ENCODE measurements at places on chromosomes 6 and 20.

- DNase-seq: no peak
These were observed 31.3 kb upstream of the ZSCAN23 start for GRCh38 chr6:28474441-28475219.

DNA sequence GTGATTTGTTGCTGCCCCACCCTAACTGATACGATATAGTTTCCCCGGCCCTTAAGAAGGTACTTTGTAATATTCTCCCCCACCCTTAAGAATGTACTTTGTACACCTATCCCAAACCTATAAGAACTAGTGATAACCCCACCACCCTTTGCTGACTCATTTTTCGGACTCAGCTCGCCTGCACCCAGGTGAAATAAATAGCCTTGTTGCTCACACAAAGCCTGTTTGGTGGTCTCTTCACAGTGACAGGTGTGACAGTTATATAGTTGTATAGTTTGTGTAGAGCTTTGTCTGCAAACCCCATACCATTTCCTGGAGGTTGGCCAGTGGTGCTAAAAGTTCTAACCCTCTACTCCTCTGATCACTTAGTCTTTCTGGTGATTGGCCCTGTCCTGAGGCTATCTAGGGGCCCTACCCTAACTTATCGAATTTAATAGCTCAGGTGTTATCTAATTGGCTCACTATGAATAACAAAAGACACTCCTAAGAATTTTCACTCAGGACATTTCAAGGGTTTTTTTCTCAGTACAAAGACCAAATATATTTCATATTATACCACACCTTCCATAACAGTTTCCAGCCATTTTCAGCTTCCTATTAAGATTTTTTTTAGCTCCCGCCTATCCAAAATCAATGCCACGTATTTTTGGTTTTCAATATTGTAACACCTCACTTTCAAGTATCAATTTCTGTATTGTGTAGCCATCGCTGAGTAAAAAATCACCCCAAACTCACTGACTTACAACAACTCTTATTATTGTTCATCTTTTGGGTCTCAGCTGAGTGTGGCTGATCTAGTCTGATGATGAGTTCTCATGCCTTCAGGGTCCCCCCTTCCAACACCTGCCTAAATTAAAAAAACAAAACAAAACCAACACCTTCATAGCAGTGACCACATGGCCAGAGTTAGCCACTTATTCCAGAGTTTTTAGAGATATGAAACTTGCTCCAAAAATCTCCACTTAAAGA, 9.8 kb upstream of the BTN1A1 start:
- no peak for DNase-seq

GRCh38 chr20:12054556-12054955, 136.9 kb downstream of the BTBD3 start:
- no peak for DNase-seq

- no peak for DNase-seq
These were observed 74.3 kb upstream of the FOXQ1 start for GRCh38 chr6:1237636-1238035.

DNA sequence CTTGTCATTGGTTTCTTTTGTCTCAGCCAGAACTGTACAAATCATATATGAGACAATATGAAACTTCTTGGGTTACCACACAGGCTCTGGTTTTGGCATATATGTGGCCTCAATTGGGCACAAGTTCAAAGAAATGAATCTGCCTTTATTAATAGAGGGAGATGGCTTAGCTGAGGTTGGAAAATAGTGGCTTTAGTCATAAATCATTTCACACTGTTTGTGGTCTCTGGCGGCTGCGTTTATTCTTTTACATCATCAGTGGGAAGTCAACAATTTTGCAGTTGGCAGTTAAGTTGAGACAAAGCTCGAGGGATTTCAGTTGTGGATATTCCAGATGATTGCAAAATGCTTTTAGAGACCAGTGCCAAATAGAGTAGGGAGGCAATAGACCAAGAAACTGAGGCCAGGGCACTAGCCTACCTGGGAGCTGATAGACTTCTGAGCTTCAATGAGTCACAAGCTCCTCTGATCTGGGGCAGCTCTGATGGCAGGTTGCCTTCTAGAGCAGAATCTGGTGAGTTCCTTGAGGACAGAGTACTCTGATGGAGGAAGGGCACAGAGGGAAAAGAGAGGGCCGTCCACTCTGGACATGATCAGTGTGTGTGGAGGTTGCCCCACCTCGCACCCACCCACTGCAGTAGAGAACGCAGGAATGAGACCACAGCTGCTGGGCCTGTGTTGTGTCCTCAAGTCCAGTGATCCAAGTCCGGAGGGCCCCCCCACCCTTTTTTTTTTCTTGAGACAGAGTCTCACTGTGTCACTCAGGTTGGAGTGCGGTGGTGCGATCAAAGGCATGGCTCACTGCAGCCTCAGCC, 73.5 kb downstream of the ARMC2 start:
- DNase-seq: no peak

DNA sequence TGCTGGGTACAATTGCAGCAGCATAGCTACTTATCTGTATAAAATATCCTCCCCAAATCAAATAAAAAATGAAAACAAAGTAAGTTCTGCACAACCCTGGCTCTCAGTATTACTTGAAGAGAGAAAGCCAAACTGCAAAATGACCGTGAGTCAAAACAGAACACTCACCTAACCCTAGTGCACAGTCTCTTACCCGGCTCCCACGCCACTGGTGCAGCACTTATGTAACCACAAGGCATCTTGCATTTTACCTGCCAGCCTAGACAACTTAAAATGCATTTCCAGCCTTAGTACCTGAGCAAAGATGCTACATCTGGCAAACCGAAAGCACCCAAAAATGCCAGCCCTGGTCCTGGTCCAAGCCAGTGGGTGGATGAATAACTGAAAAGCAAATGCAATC, 12.4 kb upstream of the SIRPB1 start:
- DNase-seq: no peak

DNA sequence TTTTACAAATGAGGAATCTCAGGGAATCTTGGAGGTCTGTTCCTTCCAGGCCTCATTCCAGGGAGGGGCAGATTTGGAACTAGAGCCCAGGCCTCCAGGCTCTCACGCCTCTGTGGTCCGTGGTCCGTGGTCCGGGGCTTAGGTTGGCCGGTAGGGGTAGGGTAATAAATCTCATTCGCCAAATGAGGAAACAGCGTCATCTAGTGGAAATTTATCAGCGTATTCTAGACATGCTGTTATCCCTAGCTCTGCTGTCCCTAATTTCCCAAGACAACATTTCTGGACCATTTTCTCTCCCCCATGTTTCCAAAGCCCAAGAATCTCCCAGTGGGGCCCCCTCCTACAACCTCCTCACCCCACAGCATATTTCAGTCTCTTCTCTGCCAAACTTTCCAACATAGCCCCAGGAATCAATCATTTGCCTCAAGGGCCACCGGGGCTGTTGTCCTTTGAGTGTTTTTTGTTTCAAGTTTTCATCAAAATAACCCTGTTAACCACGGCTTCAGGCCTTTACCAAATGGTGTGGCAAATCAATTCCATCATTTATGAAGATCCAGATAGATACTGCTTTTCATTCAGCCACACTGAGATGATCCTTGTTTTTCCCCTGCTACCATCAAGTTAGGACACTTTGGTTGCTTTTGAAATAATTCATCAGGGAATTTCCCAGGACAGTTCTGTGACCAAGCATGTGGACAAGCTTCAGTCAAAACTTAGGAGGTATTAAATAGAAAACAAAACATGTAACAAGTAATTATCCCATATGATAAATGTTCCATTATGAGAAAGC, 126.8 kb downstream of the ALDH8A1 start:
- peak; percentile 24 for DNase-seq

DNA sequence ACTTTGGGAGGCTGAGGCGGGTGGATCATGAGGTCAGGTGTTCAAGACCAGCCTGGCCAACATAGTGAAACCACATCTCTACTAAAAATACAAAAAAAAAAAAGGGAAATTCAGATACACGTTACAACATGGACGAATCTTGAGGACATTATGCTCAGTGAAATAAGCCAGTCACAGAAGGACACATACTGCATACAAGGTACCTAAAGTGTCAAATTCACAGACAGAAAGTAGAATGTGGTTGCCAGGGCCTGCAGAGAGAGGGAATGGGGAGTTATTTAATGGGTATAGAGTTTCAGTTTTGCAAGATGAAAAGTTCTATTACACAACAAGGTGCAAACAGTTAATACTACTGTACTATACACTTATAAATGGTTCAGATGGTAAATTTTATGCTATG, 75.1 kb downstream of the SNX5 start:
- no peak for DNase-seq

DNA sequence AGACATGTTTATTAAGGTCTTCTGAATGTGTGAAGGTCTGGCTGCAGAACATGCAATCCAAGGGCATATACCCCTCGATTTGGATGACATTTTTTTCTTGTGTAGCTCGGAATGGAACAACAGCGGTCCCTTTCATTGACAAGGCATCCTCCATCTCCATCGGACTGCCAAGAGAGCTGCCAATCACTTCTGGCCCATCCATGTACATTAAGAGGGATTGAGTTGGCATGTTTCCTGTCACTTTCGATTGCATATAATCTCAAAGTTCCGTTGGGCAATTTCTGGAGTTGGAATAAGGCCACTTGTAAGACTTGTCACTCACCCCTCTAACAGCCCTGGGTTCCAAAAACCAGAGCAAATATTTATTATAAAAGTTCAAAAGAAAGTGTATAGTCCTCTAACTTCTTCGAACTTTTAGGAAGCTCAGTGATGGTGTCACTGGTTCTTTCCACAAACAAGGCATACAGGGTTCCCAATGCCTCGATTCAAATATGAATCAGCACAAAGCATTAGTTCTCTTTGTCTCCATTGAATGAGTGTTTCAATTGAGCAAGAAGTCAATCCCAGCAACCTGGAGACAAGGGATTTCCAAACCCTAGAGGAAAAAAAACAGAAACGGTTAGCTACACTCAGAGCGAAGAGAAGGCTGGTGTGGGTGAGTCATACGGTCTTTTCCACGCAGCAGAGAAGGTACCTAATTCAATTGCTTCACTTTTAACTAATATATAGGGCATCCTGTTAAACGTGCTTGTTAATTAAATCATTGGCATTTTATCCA, 10.9 kb downstream of the ZNF217 start:
- no peak for DNase-seq

GRCh38 chr6:33053230-33053629, 20.2 kb downstream of the HLA-DPA1 start:
- no peak for DNase-seq

- DNase-seq: no peak
These were observed 140.8 kb downstream of the ALDH8A1 start for GRCh38 chr6:134809130-134809529.

GRCh38 chr6:108589244-108589791, 28.6 kb downstream of the FOXO3 start:
- DNase-seq: no peak

DNA sequence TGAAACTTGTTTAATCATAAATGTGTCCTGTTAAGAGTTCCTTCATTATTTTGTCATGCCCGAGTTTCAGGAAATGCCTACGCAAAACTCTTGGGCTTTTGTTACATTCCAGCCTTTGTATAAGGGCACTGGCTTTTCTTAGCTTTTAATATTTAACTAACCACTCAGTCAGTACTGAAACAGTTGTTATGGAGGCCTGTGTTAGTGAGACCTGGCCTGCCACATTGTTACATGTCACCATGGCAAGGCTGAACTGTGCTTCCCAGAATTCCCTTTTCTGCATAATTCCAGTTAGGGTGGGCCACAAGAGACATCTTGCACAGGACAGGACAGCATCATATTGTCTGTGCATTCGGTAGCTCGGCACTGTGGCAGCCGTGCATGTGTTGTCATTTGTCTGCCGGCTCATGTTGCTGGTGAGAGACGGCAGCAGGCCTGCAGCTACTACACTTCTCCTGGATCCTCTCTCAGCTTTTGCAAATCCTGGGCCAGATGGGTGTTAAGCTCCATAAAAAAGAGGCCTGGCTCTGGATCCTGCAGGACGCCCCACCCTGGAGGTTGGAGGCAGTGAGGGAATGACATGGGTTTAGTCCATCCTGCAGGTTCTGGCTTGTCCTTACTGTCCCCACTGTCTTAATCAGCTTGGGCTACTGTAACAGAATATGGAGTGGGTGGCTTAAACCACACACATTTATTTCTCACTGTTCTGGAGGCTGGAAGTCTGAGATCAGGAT, 128.8 kb upstream of the DTNBP1 start:
- DNase-seq: no peak

DNA sequence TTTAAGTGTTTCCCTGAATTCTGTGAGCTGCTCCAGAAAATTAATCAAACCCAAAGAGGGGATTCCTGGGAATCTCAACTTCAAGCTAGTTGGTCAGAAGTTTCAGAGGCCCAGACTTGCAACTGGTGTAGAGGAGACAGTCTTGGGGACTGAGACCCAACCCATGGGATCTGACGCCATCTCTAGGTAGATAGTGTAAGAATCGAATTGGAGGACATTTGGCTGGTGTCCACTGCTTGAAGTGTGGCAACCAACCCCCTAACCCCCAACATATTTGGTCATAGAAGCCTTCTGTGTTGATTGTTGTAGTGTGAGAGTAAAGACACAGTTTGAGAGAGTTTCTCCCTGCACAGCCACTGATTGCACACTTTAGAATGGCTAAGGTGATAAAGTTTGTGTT, 103.5 kb upstream of the CARMIL1 start:
- DNase-seq: no peak

- DNase-seq: no peak
These were observed 10.3 kb upstream of the IER3 start for GRCh38 chr6:30754631-30755030.

DNA sequence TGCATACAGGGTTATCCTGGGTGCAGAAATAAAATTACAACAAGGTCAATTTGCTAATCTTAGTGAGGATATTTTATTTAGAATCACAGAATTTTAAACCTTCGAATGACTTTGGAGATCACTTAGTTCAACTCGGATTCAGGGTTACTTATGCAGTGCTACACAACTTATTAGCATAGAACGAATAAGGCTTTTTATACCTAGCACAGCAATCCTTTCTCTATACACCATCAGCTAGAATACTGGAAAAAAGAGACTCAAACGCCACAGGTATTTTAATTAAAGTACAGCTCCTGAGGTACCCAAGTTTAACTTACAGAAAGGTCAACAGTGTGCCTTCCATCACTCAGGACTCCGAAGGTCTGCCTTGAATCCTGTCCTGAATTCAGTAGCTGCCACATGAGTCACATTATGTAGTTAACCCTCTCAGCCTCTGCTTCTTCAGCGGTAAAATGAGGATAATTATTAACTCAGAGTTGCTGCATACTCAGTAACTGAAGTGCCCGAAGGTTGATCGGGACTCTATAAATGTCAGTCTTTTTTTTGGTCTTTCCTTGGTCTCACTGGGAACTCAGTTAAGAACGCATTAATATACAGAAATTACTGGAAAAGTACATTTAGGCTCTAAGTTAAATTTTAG, 6.0 kb upstream of the QKI start:
- DNase-seq: no peak

GRCh38 chr6:159916752-159917151, 26.0 kb downstream of the MAS1 start:
- no peak for DNase-seq

- no peak for DNase-seq
These were observed 97.2 kb upstream of the MAP7 start for GRCh38 chr6:136647363-136647852.

DNA sequence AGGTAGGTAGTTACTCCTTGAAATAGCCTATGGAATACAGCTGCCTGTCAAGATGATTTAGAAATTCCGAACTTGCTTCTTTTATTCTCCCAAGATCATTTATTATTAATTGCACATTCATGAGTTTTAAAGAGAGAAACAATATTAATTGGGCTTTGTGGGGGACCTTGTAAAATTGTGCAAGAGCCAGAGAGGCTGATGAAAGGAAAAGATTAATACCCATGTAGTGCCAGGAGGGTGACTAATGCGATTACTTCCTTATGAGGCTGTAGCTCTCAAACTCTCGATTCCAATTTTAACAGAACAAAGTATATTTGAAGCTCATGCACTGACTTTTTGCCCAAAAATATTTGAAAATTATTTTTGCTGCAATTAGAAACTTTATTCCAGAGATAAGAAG, 423.8 kb upstream of the ID4 start:
- DNase-seq: no peak

Data from NCI-H510A (cell line).